ENCODE measurements at places on chromosomes 7 and 10.

GRCh38 chr10:12703126-12703525 is 298.4 kb downstream of the CCDC3 start:
- DNase-seq = no peak

DNA sequence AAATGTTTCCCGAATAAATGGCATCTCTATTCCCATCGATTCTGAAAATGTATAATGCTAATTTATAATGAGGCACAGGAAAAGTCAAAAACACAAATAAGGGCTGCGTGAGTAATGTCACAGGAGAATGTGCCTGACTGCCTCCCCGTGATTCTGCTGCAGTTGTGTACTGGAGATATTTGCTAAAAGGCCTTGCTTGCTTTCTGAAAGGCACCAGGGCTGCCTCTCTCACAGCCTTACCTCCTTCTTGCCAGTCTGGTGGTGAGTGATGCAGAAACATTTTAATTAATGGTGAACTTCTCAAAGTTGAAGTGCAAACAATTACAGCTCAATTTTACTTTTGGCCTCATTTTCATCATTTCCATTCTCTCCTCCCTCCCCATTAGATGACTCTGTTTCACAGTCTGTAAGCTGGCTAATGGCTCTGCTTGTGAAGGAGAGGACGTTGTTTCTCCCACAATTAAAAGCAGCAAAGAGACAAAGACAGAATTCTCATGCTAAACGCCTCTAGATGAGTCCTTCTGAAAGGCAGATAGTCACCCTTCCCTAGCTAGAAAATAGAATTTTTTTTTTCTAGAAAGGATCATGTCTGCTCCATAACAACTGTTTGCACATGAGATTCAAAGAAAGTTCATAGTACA is 377.6 kb downstream of the MDFIC start:
- DNase-seq = no peak

GRCh38 chr10:44425466-44425865 is 40.6 kb upstream of the CXCL12 start:
- no peak for DNase-seq

DNA sequence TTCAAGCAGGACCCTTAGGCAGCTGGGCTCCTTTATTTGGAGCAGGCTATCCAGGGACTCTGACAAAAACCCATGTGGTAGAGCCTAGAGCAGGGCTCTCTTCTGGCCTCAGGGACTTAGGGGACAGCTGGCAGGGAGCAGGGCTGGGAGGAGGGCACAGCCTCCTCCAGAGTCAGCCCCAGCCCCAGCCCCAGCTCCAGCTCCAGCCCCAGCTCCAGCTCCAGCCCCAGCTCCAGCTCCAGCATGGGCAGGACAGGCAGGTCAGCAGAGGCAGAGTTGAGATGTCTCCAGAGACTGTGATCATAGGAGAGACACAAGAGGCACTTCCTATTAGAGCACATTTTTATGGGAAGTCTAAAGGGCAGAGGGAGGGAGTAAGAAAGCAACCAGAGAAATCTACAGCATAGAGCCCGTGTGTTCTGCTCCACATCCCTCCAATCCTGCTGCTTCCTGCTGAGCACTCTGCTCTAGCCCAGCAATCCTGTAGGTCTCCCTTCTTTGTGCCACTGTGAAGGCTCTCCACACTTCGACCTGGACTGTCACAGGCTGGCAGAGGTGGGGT is 13.3 kb upstream of the C10orf53 start:
- DNase-seq = no peak

DNA sequence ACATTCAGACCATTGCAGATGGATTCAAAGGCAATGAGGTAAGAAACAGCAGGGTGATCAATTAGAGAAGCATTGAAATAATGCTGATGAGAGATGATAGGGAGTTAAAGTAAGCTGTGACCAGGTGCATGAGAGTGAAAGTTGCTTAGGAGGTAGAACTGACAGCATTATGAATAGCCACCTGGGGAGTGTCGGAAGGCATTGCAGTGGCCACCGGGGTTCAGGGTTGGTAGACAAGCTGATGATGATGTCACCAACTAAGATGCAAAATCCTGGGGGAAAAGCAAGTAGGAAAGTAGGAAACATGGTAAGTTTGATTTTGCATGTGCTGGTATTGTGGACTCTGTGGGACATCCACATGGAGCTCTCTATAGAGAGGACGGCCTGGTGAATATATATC is 211.9 kb upstream of the ETV1 start:
- no peak for DNase-seq

- DNase-seq = no peak
Measured at GRCh38 chr7:71615017-71615416, 483.1 kb downstream of the GALNT17 start.

- no peak for DNase-seq
Measured at GRCh38 chr7:2639695-2640481, 8.1 kb downstream of the TTYH3 start.

DNA sequence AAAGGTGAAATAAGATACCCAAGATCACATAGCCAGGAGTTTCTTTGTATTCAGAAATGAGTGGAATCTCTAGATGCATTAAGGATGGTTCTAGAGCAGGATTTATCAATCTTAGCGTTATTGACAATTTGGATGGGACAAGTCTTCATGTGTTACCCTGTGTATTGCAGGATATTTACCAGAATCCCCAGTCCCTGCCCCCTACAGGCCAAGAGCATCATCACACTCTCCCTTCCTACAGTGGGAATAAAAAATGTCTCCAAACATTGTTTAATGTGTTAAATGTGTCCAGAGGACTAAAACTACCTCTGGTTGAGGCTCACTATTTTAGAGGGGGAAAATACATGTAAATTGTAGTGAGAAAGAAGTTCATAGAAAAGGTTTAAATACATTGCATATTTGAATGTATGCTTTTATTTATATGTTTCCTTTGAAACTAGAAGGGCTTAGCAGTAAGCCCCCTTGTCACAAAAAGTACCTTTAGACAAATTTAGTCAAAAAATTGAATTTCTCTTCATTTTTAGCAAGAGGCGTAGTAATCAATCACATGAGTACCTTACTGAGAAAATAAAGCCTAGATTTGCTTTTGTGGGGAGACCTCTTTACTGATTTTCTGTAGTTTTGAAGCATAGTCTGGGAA is 141.2 kb downstream of the MLLT10 start:
- DNase-seq = no peak

DNA sequence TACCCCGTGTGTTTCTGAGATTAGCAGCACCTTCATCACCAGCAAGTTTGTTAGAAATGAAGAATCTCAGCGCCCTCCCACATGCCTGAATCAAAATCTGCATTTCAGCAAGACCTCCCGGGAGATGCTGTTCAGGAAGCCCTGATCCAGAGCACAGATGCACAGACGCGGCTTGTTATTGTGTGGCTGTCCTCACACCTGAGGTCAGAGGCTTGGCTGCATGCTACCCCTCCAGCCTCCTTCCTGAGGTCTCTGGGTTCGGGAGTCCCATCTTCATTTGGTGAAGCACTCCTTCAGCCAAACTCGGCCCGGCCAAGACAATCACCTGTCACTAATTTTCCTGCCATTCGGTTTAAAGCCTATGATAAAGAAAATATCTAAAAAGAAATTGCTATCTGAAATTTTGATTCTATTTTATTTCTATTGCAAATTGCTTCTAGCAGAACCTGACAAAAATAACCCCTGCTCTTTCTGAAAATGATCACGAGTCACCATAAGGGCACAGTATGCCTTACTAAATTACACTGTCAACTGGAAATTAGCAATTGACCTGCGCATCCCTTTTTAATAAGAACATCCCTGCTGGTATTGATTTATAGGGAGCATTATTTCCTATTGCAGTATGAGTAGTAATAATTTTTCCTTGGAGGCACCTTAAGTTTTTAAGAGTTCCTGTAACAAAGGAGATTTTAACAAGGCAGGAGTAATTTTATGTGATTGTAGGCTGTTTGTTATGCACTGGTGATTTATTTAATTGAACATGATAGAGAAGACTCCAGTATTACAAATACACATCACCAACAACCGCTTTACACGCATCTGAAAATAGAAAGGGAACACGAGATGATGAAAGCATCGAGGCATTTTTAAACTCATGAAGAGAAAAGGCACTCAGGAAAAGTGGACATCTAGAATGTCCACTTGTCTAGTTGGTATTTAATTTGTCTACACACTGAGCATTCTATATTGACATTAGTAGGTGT is 49.5 kb downstream of the VSTM2A start:
- DNase-seq = peak; percentile 5

- peak; percentile 65 for DNase-seq
Measured at GRCh38 chr10:86556532-86556931, 34.9 kb upstream of the WAPL start.

GRCh38 chr10:126137562-126138221 is 241.3 kb downstream of the FANK1 start:
- no peak for DNase-seq

DNA sequence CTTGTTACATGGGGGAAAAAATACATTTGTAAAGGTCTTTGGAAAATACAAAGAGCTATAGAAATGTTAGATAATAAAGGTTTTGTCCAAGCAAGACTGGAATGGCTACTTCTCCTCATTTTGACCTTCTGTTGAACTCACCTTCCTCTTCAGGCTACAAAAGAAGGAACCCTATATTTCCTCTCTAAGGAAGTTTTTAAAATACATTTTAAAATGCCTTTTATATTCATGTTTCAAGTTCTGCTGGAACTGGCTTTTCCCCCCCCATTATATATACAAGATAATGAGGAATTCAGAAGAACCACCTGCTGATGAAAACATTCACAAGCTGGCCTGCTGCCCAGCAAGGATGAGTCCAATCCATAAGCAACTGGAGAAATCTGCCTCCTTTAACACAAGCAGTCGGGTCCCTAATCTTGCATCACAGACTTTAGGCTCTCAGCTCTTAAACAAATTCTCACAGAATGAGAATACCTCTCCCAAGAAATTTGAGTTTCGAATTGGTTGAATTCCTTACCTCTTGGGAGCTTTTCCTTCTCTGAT is 44.6 kb downstream of the MTERF1 start:
- no peak for DNase-seq

DNA sequence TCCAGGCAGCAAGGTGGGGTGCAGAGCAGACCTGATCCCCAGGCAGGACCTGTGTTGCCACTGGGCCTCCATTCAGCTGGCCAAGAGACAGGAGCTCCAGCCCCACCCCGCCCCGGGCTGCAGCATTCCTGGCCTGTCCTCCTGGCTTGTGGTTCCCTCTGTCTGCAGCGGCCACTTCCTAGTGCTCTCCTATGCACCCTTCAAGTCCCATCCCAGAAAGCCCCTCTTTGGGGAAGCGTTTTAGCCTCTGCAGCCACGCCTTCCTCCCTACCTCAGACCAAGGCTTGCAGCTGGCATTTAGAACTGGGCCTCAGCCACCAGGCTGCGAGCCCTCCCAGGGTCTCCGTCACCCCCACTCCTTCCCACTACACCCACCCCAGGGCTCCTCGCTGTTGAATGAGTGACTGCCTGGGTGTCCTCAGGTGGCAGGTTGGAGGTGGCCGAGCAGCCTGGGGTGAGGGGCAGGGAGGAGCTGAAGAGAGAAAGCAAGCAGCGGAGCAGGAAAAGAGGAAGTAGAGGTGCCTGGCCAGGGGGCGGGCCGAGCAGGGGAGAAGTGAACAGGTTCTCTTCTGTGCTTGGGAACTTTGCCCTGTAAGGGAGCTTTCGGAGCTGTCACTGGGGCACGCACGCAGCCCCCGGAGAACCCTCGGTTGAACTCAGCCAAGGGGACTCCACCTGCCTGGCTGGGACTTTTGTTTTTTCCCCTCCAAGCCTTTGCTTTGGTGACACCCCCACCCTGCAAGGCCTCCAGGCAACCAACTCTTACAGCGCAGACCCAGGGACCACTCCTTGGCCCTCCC is 109.1 kb upstream of the TNRC18 start:
- DNase-seq = no peak

GRCh38 chr10:1123198-1123597 is 67.0 kb downstream of the WDR37 start:
- DNase-seq = no peak

GRCh38 chr10:96338279-96338925 is 20.4 kb downstream of the OPALIN start:
- no peak for DNase-seq

DNA sequence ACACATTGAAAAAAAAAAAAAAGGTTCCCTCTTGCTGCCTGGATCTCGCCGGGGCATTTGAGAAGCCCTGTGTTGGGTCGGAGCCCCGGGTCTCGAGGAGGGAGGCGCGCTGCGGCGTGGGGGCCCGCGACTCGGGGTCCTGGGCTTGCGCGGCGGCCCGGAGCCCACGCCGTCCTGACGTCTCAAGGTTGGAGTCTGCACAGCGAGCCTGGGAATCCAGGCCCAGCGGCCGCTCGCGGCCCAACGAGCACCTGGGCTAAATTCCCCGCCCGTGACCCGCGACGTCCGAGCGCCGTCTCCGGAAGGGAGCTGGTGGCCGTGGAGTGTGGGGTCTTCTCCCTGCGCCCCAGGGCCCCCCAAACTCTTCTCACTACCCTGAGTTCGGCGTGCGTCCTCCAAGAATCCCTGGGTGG is 1.4 kb upstream of the CTBP2 start:
- no peak for DNase-seq

DNA sequence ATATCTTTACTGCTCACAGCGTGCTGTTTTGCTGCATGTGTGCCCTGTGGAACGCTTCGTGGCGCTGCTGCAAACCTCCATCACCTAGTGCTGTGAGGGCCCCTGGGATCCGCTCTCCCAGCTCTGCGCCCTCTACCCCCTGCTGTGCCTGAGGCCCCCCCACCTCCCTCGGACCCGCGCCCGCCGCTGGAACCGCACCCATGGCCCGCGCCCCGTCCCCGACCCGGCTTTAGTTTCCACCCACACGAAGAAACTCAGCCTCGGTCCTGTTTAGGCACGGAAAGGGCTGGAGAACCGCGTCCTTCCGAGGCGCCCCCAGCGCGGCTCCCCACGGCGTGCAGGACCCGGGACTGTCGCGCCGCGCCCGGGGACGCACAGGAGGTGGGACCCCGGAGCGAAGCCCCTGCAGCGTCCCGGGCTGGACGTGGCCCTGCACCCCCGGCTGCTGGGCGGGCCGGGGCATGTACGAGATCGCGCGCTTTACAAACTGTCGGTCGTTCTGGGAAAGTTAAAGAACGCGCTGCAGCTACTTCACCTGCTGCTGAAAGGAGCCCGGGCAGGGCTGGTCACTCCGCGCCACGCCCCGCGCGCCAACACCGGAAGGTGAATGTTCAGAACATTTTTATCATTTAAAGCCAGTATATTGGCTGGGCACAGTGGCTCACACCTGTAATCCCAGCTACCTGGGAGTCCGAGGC is 54.3 kb downstream of the BMS1 start:
- DNase-seq = no peak

- no peak for DNase-seq
Measured at GRCh38 chr7:80095545-80095944, 39.1 kb upstream of the GNAI1 start.

- no peak for DNase-seq
Measured at GRCh38 chr7:145263886-145264285, 428.0 kb upstream of the TPK1 start.

DNA sequence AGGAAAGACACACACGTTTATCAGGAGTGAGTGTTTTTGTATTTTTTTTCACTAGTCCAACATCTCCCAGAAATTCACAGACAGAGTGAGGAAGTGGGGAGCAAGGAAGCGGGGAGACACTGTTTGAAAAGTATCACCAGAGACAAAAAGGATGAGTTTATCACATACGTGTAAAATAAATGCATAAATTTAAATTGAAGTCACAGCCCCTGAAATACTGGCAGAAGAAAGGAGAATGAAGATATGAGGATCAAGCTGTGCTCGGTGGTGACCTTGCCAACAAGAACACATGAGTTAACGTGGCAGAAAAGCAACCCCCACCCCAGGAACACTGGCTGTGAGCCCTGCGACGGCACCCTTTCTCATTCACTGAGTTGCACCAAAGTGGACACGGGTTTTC is 317.2 kb upstream of the AOAH start:
- no peak for DNase-seq

Measured in DMS79 (cell line).